ENCODE measurements at places on chromosomes 11 and 22. TPM values are rescaled to one million over a fixed set of nuclear protein-coding genes. Genes with fewer than 3 reads are reported as not detected.

The CBX7 gene
- total RNA-seq = 6.6 TPM

The C11orf91 gene
- total RNA-seq = not detected

The FDX1 gene
- 8.7 TPM for total RNA-seq

The RIMBP3C gene
- 0.14 TPM for total RNA-seq

The ASCC2 gene
- total RNA-seq = 21.2 TPM

The TPBGL gene
- total RNA-seq = not detected

The SLC5A1 gene
- total RNA-seq = not detected

The DSCAML1 gene
- not detected for total RNA-seq

The INPP5J gene
- 0.09 TPM for total RNA-seq

The ENTHD1 gene
- not detected for total RNA-seq

The TSGA10IP gene
- not detected for total RNA-seq

The KIAA1671 gene
- total RNA-seq = 0.83 TPM

The LSP1 gene
- total RNA-seq = 2.6 TPM

The LRRC74B gene
- not detected for total RNA-seq

The MUC5B gene
- total RNA-seq = not detected

The GSTT2B gene
- total RNA-seq = 7.2 TPM

The KCNK4 gene
- total RNA-seq = not detected

The HBG2 gene
- not detected for total RNA-seq

The CHRM1 gene
- total RNA-seq = not detected

All from smooth muscle cell of bladder (primary cell).